ENCODE measurements at places on chromosomes 7 and 10.

DNA sequence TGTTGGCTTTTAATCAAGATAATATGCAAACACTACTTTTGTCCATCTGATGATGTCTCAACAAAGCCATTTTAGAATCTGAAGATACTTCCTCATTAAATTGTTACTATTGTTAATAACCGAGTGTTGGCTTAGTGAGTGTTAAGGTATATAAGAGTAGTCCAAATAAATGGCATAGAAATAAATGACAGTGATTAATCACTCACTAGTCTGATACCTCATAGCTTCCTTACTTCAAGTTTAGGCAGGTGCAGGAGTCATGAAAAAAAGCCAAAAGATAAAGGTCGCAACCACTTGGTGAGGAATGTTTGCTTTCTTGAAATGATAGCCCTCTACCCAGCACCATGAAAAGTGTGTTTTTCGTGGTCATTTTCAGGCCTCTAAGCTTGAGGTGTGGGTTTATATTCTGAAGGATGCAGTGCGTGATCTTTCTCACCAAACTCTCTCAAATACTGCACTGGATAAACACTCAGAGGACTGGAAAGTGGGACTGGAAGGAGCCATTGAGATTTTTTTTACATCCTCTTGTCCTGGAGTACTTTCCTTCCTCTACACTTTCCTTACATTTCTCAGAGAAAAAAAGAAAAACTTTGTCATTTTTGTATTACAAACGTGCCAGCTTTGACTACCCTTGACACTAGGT, 138.1 kb downstream of the KIAA1217 start:
- no peak for DNase-seq

GRCh38 chr10:61639952-61640351, 22.8 kb upstream of the CABCOCO1 start:
- DNase-seq, result no peak

DNA sequence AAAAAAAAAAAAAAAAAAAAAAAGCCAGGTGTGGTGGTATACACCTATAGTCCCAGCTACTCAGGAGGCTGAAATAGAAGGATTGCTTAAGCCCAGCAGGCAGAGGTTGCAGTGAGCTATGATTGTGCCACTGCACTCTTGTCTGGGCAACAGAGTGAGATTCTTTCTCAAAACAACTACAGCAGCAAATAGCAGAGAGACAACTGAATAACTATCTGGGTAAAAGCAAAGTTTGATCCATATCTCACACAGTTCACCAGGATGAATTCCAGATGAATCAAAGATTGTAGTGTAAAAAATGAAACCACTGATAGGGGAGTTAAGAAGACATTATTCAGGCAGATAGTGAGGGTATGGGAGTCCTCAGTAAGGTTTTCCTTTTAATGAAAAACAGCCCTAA, 11.4 kb upstream of the NUB1 start:
- no peak for DNase-seq

GRCh38 chr10:77030974-77031373, 606.6 kb downstream of the KCNMA1 start:
- no peak for DNase-seq

GRCh38 chr7:94374721-94375566, 19.8 kb upstream of the COL1A2 start:
- DNase-seq, result no peak

GRCh38 chr10:133268532-133268931, 8.1 kb downstream of the ADAM8 start:
- no peak for DNase-seq

DNA sequence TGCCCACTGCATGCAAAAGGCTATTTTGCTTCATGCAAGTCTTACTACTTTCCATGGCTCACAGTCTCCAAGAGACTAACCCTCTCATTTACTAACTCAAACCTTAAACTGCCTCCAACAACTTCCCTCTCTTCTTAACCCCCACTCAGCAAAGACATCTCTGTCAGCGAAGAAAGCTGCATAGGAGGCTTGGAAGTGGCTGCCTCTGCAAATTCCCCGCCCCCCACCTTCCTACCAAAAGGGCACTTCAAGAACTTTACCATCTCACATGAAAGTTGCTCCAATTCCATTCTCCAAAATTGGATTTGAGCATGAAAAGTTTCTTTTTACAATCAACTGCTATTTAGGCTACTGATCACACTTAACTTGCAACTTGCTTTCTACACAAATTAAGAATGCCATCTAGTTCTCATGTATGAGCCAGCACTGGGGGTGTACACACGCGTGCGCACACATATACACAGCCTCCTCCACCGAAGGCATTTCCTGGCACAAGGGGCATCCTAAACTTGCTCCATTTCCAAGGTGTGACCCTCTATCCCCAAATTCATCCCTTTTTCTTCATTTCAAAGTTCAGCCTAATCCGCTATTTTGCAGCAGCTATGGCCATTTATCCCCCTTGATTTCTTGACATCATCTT, 1.8 kb downstream of the CCDC6 start:
- DNase-seq, result no peak

GRCh38 chr7:79458796-79459195, 5.3 kb upstream of the MAGI2 start:
- DNase-seq, result no peak

DNA sequence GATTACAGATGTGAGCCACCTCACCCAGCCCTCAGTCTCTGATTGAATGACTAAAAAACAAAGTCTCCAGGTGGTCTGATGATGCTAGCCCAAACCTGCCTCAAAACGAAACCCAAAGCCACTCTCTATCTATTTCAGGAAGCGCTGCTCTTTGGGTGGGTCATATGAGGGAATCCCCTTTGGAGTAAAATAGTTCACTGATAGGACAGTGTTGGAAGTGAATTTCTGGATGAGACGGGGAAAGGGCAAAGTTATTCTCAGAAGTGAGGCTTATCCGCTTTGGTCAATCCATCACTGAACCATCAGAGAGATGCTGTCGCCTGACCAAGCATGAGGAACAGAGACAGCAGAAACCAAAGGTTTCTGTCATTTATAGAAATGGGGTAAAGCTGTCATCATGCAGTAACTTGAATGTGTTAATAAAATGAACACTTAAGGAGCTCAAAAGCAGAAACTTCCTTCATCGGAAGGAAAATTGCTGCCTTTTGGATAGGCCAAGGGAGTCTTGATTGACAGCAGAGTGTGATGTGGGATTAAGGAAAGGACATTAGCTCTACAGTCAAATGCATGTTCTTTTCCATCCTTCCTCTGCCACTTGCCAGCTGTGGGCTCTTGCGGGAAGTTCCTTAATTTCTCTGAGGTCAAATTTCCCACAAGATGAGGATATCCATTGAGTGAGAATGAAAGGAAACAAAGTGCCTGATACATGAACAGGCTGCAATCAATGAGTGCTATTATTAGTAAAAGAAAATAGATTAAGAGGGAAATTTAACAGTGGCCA, 64.9 kb upstream of the C1QL3 start:
- DNase-seq, result no peak
